ENCODE measurements at places on chromosomes 1 and 21.

DNA sequence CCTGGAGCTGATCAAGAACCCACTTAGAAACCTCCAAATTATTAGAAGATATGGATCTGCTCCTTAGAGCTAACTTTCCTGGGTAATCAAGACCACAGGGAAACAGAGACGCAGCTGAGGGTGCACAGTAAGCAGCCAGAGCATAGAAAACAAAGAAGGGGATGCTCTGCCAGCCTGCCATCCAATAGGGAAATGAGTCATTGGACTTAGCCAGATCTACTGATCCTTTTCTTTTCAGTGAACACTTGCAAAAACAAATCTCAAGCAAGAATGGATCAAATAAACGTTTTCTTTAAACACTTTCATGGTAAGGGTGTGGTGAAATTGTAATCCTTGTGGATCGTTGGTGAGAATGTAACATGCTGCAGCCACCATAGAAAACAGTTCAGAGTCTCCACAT, 474.0 kb downstream of the LTN1 start:
- DNase-seq, result no peak

GRCh38 chr1:165898837-165899236, 71.4 kb downstream of the UCK2 start:
- DNase-seq, result peak; percentile 97

GRCh38 chr1:53594391-53595180, 135.4 kb downstream of the DMRTB1 start:
- DNase-seq, result no peak

- DNase-seq, result peak; percentile 35
These were observed 1.4 kb upstream of the NUP133 start for GRCh38 chr1:229509576-229509975.

GRCh38 chr1:15330028-15330427, 79.7 kb upstream of the EFHD2 start:
- no peak for DNase-seq

DNA sequence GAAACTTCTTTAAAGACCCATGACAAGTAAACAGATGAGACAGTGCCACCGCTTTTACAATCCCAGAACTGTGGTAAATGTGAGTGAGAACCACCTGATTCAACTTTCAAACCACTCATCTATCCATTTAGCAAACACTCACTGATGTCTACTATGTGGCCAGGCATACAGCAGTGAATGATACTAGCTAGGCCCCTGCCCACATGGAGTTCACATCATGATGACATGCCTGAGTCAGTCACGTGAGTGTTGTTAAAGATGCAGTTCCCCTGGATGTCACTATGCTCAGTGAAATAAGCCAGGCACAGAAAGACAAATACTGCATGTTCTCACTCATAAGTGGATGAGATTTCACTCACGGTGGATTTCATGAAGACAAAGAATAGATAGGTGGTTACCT, 28.4 kb downstream of the STX6 start:
- peak; percentile 22 for DNase-seq

Measured in brain microvascular endothelial cell (primary cell).